Kidney (tissue), 22 donors: ENCODE measurements at places on chromosomes 16 and 17. TPM values are rescaled to one million over a fixed set of nuclear protein-coding genes. Genes with fewer than 3 reads are reported as not detected.

- no peaks in the 10 kb centered on the region for H3K27me3 ChIP-seq
- H3K4me1 ChIP-seq: no peaks in the 10 kb centered on the region
- no peaks in the 10 kb centered on the region for H3K36me3 ChIP-seq
- H3K27ac ChIP-seq: no peak overlapping the region
Observed at GRCh38 chr17:69749911-69750310, 325.1 kb upstream of the KCNJ16 start.

DNA sequence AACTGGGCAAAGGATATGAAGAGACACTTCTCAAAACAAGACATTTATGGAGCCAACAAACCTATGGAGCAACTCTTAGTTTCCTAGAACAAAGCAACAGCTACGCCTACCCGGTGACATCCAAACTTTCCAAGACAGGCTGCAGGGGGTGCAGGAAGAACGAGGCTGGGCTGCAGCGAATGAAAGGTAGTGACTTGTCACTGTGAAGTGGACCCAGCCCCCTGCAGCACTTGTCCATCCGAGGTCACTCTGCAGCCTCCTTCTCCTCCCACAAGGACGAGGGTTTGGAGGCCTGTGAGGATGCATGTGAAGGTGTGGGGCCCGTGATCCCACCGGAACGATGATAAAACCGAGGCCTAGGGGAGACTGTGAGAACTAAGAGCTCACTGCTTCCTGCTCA is 192.6 kb upstream of the RPL38 start:
- H3K27ac ChIP-seq: no peak overlapping the region
- no peak for DNase-seq
- H3K4me1 ChIP-seq: no peaks in the 10 kb centered on the region
- no peak overlapping the region for H3K4me3 ChIP-seq

The PTGES3L gene
- 0.85 TPM for total RNA-seq

The FKBP10 gene
- total RNA-seq: 38.3 TPM

GRCh38 chr17:9356488-9356911 is 219.1 kb downstream of the STX8 start:
- no peaks in the 10 kb centered on the region for H3K4me1 ChIP-seq
- H3K27me3 ChIP-seq: no peaks in the 10 kb centered on the region
- no peak overlapping the region for H3K4me3 ChIP-seq
- no peak overlapping the region for H3K27ac ChIP-seq

DNA sequence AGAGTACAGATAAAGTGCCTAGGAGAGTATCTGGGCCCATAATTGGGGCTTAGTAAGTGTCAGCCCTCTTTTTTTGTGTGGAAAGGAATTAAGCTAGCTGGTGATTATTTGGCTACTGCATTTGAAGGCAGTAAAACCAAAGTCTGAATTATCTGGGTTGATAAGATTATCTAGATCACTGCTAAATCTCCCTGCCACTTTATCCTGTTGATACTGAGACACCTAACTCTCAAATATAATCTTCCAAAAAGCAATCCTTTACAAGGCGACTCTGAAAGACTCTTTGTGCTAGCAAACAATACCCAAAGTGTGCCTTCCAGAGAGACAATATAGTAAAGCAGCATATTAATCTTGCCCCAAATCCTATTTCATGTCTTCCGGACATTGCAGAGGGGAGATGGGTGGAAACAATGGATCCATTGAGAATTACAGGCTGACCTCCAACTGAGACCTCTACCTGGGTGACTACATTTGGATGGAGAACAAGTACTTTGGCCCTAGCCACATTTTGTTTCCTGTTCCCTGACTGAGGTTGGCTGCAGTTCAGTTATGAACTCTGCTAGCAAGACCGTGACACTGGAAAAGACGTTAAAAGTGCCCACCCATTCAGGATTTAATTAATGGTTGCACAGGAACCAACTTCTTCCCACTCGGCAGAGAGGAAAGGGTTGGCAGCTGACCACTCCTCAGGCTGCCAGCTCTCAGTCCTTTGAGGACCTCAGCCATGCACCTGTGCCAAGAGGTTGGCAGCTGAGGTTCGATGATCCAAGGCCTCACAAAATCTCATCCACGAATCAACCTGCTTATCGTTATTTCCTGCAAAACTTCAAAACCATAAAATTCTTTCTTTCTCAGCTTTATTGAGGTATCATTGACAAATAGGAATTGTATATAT is 72.6 kb downstream of the SYCE1L start:
- no peaks in the 10 kb centered on the region for H3K36me3 ChIP-seq
- no peaks in the 10 kb centered on the region for H3K27me3 ChIP-seq
- H3K4me3 ChIP-seq: no peak overlapping the region
- no peaks in the 10 kb centered on the region for H3K4me1 ChIP-seq
- H3K27ac ChIP-seq: no peak overlapping the region

DNA sequence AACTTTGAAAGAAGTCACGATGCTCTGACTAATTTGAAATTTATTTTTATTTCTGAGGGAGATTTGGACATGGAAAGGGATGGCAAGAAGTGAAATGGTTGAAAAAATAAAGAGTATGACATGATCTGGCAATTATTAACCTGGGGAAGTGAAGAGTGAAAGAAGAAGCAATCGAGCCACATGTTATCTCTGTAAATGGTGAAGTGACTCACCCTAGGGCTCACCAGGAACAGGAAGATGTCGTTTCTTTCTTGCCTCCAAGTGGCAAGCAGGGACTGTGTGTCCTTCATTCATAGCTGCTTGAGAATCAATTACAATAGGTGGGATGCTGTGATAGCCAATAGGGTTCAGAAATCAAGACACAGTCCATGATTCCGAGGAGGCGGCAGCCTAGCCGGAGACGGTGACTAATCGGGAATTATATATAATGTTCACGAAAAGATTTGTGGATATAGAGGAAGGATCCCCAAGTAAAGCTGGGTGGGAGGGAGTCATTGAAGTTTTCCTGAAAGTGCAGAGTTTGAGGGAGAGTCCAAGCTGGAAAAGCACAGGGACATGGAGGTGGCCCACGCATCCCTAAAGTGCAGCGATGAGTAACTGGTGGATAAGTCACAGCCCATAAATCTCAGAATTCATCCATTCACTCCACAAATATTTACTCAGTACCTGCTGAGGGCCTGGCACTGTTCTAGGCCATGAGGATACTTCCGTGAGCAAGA is 18.2 kb upstream of the KRT20 start:
- H3K36me3 ChIP-seq: no peaks in the 10 kb centered on the region
- H3K27ac ChIP-seq: peak overlapping the region; percentile 29
- no peak overlapping the region for H3K4me3 ChIP-seq
- H3K4me1 ChIP-seq: no peaks in the 10 kb centered on the region

DNA sequence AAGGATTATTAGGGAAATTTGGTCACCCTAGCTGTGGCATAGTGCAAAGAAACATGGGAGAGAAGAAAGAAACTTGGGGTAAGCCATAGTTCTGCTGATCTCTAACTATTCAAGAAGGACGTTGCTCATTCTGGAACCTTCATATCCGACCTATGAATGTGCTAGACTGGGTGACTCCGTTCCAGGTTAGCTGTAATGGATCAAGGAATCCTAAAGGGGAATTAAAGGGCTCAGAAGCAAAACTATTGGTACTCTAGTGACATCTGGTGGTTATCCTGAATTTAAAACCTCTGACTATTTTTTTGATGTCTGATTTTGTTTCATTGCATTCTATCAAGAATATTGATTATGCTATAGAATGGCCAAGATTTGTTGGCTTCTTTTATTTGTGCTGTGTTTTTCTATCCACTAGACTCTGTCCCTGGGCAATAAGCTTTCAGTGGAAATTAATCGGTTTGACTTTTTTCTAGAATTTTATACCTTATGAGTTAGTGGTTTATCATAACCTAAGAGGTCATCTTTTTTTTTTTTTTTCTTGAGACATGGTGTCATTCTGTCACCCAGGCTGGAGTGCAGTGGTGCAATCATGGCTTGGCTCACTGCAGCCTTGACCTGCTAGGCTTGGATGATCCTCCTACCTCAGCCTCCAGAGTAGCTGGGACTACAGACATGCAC is 19.5 kb downstream of the PCTP start:
- no peak for DNase-seq
- H3K27ac ChIP-seq: no peak overlapping the region
- H3K4me3 ChIP-seq: no peak overlapping the region
- no peaks in the 10 kb centered on the region for H3K4me1 ChIP-seq

- H3K27ac ChIP-seq: peak overlapping the region; percentile 73
- H3K4me3 ChIP-seq: no peak overlapping the region
- DNase-seq: no peak
- peaks cover 2% of the 10 kb centered on the region for H3K4me1 ChIP-seq
Observed at GRCh38 chr16:31113121-31114120, 4.0 kb upstream of the KAT8 start.

DNA sequence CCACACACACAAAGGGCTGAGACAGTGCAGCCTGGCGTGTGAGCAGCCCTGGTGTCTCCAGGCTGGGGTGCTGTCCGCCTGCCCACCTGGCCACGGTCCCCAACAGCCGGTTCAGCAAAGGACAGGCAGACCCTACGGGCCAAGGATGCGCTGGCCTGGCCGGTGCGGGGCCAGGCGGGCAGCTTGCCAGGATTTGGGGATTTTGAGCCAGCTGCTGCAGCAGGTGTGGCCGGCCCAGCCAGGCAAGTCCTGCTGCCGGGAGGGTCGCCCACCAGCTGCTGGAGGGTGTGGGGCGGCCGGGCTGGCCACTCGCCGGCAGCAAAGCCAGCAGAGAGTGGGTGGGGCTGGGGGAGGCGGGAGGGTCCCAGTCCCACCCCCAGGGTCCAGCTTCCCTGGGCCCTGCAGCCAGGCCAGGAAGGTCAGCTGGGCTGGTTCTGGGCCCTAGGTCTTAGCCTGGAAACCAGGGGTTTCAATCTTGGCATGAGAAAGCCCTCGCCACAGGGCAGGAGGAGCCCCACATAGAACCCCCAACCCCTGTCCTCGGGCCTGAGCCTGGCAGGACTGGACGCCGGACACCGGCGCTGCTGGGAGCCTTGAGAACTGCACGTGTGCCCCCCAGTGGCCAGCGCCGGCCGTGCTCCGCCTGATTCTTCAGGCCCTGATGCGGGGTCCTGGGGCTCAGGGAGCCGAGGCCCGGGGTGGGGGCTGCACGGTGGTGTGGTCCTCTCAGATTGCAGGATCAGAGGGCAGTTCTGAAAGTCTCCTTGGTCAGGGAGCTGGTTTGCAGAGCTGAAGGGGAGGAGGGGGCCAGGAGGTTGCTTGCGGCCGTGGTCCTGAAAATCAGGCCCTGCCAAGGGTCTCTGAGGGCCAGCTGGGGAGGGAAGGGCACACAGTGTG is 17.6 kb upstream of the SSTR5 start:
- no peak overlapping the region for H3K27ac ChIP-seq
- H3K4me3 ChIP-seq: no peak overlapping the region
- no peak for DNase-seq
- H3K36me3 ChIP-seq: no peaks in the 10 kb centered on the region
- H3K27me3 ChIP-seq: no peaks in the 10 kb centered on the region

GRCh38 chr17:61411261-61412142 is 11.9 kb downstream of the TBX2 start:
- no peaks in the 10 kb centered on the region for H3K4me1 ChIP-seq
- peak overlapping the region; percentile 94 for H3K27ac ChIP-seq
- peak; percentile 77 for DNase-seq

GRCh38 chr17:81713004-81713555 is 996 bp downstream of the SLC25A10 start:
- peak overlapping the region; percentile 70 for H3K4me3 ChIP-seq
- peak overlapping the region; percentile 67 for H3K27ac ChIP-seq
- no peak for DNase-seq
- peaks cover 4% of the 10 kb centered on the region for H3K27me3 ChIP-seq
- H3K4me1 ChIP-seq: peaks cover 7% of the 10 kb centered on the region
- no peaks in the 10 kb centered on the region for H3K36me3 ChIP-seq
